ENCODE measurements at places on chromosomes 16 and 17.

GRCh38 chr16:12210925-12211869 is 234.7 kb downstream of the SNX29 start:
- DNase-seq: no peak

DNA sequence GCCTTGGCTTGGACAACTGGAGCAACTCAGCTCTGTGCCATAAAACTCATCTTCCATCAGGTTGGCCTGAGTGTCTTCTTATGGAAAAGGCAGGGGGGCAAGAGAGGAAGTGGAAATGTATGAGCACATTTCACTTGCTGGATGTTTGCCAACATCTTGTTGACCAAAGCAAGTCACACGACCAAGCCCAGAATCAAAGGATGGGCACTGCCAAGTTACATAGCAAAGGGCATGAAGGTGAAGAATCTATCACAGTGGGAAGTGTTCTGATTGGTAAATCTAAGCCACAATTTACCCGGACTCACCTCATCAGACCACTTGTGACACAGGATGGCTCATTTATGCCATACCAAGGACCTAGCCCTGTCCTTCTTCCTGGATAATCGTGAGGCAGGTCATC is 310.5 kb upstream of the IRX5 start:
- no peak for DNase-seq

DNA sequence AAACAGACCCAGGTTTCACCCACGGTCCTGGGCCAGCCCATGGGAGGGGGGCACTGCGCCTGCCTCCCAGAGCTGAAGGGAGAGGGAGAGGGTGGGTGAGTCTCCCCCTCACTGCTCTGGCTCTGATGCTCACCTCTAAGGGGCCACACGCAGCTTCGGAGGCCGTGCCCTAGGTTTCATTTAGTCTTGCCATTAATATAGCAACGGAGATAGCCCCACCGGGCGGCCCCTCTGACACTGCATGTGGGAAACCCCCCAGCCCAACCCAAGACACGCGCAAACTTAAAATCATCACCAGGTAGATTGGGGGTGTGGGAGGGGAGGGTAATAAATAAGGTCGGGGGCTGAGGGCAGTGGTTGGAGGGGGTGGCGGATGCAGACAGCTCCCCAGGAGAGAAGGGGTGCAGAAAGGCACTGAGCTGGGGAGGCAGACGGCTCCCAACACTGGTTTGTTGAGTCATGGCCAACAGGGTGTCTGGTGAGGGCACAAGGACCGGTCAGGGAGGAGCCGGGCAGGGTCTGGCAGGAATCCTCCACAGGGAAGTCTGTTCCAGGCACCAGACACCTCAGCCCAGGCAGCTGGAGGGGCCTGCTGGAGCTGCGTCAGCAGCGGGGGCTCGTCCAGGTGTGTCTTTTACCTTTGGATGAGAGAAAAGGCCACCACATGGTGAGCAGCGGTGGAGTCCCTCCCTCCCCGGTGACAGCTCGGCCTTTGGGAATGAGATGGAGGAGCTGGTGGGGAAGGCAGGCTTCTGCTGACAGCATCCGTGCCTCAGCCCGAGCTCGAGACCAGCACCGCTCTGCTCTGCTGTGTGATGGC is 32.0 kb upstream of the DOC2B start:
- no peak for DNase-seq

DNA sequence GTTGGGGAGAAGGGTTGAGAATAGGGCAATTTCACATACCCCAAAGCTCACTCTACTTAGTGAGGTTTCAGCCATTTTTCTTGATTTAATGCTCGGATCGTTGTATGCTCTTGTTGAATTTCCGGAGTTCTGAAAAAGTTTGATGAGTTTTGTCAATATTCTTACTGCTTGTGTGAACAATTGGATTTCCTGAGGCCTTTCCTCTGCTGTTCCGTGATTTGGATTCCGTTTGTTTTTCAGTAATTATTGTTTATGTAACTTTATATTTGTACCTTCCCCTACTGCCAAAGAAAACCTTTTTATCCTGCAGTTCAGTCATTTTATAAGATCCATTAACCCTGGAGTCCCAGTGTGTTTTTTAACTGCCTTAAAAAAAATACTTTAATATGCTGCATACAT is 62.9 kb downstream of the PHKB start:
- no peak for DNase-seq

DNA sequence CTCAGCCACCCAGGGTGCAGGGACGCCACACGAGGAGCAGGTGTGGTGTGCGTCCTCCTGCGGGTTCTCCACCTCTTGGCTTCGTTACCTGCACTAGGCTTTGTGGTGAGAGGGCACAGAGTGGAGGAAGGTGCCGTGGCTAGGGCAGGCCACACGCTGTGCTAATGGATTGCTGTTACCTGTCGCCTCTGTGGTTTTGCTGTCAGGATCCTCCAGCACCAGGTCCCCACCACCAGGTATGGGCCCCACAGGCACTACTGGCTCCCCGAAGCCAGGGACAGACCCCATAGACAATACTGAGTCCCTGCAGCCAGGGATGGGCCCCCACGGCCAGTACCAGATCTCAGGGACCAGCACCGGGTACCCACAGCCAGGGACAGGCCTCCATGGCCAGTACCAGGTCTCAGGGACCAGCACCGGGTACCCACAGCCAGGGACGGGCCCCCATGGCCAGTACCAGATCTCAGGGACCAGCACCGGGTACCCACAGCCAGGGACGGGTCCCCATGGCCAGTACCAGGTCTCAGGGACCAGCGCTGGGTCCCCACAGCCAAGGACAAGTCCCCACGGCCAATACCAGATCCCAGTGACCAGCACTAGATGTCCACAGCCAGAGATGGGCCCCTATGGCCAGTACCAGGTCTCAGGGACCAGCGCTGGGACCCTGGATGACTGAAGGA is 315.6 kb downstream of the SEC14L1 start:
- DNase-seq: no peak

DNA sequence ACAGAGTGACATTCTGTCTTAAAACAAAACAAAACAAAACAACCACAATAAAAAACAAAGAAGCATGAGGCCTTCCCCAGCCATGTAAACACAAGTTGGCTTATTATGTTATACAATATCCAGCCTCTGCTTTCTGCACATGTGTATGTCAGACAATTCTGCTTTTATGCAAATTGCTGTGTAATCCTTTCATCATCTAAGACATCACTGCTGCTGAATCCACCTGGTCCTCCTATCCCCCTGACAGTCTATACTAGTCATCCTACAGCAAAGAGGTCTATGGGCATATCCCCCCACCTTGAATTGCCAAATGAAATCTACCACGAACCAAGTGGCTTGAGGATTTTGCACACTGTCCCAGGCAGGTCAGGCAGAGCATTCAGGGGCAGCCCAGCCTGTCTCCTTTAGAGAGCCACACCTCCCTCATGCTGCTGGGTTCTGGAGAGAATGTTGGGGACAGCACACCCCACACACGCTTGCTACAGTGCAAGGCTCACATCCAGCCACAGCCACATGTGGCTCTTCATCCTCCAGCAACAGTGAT is 339.6 kb upstream of the CDH5 start:
- no peak for DNase-seq

DNA sequence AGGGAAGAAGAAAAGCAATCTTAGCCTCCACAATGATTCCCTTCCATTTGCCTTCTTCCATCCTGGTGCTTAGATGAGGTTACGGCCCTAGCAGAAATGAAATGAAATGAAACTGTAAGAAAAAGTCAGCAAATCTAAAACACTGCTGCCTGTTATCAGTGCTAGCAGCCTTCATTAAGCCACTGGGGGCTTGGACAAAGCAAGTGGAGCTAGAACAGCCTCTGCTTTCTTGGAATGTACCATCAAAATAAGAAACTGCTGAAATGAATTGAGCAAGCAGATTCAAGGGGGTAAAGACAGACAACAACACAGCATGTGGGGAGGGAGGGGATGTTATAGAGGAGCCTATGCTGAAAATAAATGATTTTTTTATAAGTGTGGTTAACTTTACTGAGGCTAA is 5.1 kb downstream of the ANKFN1 start:
- DNase-seq: no peak
